ENCODE measurements at places on chromosomes 3 and 15. TPM values are rescaled to one million over a fixed set of nuclear protein-coding genes. Genes with fewer than 3 reads are reported as not detected.

DNA sequence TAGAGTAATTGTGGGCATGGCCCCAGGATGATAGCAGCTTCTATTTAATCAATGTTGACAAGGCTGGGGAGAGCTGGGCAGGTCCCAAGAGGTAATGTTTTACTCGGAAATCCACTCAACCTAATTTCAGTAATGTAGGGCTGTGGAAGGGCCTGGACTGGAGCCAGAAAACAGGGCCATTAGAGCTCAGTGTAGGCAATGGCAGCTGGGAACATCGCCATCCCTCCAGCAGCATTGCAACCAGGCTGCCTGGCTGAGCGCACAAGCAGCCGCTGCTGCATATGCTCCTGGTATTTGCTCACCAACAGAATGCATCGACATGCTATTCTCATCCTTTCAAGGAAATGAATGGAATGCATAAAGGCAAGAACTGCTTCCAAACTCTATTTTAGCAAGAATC lies 90.0 kb downstream of the GAP43 start:
- H3K4me1 ChIP-seq = no peaks in the 10 kb centered on the region
- peaks cover 4% of the 10 kb centered on the region for H3K27me3 ChIP-seq
- DNase-seq = no peak
- no peak overlapping the region for H3K27ac ChIP-seq
- H3K4me3 ChIP-seq = no peak overlapping the region

GRCh38 chr3:87203809-87204208 lies 23.3 kb upstream of the CHMP2B start:
- no peak overlapping the region for H3K27ac ChIP-seq
- H3K4me1 ChIP-seq = no peaks in the 10 kb centered on the region
- H3K4me3 ChIP-seq = no peak overlapping the region
- DNase-seq = no peak
- peaks cover 6% of the 10 kb centered on the region for H3K27me3 ChIP-seq
- no peaks in the 10 kb centered on the region for H3K36me3 ChIP-seq

The OCA2 gene
- total RNA-seq = 0.56 TPM

GRCh38 chr15:69798481-69799250 lies 299.1 kb downstream of the TLE3 start:
- DNase-seq = no peak
- no peak overlapping the region for H3K27ac ChIP-seq
- H3K4me3 ChIP-seq = no peak overlapping the region

DNA sequence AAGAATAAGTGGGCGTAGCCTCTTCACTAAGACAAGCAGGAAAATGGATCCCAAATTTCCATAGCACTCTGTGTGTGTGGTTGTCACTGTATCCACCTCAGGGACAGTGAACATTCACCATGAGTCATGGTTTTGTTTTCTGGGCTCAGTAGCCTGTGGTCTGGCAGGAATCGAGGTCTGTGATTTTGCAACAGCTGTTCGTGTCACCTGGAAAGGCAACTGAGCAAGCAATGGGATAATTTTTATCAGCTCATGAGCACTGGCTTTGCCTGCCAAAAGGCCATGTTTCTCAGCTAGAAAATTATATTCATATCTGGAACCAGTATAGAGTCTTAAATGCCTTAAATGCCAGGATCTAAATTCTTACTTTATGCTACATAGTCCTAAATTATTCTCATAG lies 60.9 kb downstream of the STRIT1 start:
- no peak overlapping the region for H3K27ac ChIP-seq
- no peak for DNase-seq
- H3K4me3 ChIP-seq = no peak overlapping the region
- no peaks in the 10 kb centered on the region for H3K27me3 ChIP-seq
- H3K36me3 ChIP-seq = no peaks in the 10 kb centered on the region
- H3K4me1 ChIP-seq = no peaks in the 10 kb centered on the region

The SNX4 gene
- 30.1 TPM for total RNA-seq

The ANP32A gene
- total RNA-seq = 148 TPM

The PTX3 gene
- 1.4 TPM for total RNA-seq

The THRB gene
- not detected for total RNA-seq

DNA sequence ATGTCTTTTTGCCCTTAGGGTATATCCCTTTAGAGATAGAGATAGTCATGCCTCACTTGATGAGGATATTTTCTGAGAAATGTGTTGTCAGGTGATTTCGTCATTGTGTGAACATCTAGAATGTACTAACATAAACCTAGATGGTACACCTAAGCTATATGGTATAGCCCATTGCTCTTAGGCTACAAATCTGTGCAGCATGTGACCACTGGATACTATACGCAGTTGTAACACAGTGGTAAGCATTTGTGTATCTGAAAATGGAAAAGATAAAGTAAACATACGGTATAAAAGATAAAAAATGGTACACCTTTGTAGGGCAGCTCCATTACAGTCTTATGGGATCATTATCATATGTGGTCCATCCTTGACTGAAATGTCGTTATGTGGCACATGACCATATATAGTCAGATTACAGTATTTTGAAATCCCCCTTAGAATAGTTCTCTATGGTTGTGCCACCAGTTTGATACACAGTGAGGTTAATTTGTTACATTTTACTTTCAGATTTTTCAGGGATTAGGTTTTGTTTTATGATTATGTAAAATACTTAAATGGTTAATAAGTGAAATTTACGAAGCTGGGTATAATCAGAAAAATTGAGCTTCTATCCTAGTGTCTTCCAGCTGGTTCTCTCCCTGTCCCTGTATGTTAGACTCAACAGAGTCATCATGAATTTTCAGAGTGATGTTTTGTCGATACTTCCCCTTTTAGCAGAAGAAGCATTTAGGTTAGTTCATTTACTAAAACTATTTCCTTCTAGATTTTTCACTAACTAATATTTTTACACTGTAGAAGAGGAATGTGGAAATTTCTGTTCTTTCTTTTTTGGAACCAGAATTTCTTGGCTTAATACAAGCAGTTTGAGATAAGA lies 12.8 kb downstream of the SETD5 start:
- H3K27ac ChIP-seq = no peak overlapping the region
- H3K27me3 ChIP-seq = no peaks in the 10 kb centered on the region
- H3K36me3 ChIP-seq = no peaks in the 10 kb centered on the region
- H3K4me1 ChIP-seq = peaks cover 16% of the 10 kb centered on the region
- no peak overlapping the region for H3K4me3 ChIP-seq
- no peak for DNase-seq

DNA sequence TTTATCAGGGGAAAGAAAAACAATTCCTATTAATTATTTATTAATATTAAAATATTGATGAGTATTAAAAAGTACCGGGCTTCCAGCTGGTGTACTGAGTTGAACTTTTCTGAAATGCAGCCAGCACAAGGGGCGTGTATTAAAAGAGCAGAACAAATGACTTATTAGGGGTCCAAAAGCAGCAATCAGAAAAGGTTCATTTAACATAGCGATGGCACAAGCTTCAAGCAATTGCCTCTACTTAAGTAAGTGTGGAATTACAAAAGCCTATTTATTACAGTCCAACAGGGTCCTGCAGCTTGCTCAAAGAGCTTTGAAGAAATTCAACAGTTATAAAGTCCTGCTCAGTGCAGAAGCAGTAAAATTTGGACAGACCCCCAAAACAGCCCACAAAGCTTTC lies 285.6 kb downstream of the EPHA3 start:
- no peak overlapping the region for H3K27ac ChIP-seq
- H3K27me3 ChIP-seq = no peaks in the 10 kb centered on the region
- H3K4me1 ChIP-seq = no peaks in the 10 kb centered on the region
- H3K4me3 ChIP-seq = no peak overlapping the region
- DNase-seq = no peak

DNA sequence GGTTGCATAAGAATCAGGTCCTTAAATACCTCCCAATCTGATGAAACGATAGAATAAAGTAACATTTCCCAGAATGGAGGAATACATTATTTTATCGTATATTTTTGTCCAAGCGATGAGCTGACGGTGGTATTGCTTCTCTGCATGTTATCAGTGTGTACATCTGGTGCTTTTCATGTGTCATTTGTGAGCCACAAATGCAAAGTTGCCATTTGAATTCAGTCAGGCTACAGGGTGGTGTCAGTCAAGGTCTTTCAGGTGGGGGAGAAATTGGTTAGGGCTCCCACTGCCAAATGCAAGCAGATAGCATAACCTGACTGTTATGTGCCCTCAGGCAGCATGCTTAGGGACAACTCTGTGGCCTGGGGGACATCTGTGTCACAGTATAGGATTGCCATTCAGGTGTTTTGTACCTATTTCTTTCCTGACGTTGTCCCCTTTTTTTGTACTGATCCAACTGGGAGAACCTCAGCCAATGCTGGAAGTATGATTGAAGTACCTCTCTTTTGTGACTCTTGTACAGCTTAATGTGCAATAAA lies 26.5 kb upstream of the TIMP4 start:
- peaks cover 21% of the 10 kb centered on the region for H3K4me1 ChIP-seq
- H3K36me3 ChIP-seq = no peaks in the 10 kb centered on the region
- H3K27me3 ChIP-seq = no peaks in the 10 kb centered on the region
- DNase-seq = no peak

GRCh38 chr15:36644191-36644896 lies 64.9 kb downstream of the CDIN1 start:
- no peak overlapping the region for H3K27ac ChIP-seq
- H3K27me3 ChIP-seq = no peaks in the 10 kb centered on the region
- H3K4me1 ChIP-seq = no peaks in the 10 kb centered on the region
- DNase-seq = no peak
- H3K36me3 ChIP-seq = no peaks in the 10 kb centered on the region

The FAM81A gene
- total RNA-seq = not detected

The PPP1R14D gene
- not detected for total RNA-seq

- H3K27me3 ChIP-seq = no peaks in the 10 kb centered on the region
- peak; percentile 7 for DNase-seq
- H3K27ac ChIP-seq = no peak overlapping the region
- H3K36me3 ChIP-seq = no peaks in the 10 kb centered on the region
- peaks cover 6% of the 10 kb centered on the region for H3K4me1 ChIP-seq
- H3K4me3 ChIP-seq = no peak overlapping the region
These were observed 4.8 kb downstream of the GNB4 start for GRCh38 chr3:179446501-179446900.

The ZNF860 gene
- not detected for total RNA-seq

The ACOX2 gene
- not detected for total RNA-seq

- DNase-seq = no peak
- no peaks in the 10 kb centered on the region for H3K27me3 ChIP-seq
- peaks cover 22% of the 10 kb centered on the region for H3K4me1 ChIP-seq
- H3K4me3 ChIP-seq = no peak overlapping the region
- no peak overlapping the region for H3K27ac ChIP-seq
These were observed 278.4 kb downstream of the RPLP1 start for GRCh38 chr15:69731081-69731330.

GRCh38 chr3:81270603-81271379 lies 490.7 kb downstream of the GBE1 start:
- no peaks in the 10 kb centered on the region for H3K36me3 ChIP-seq
- H3K27me3 ChIP-seq = no peaks in the 10 kb centered on the region
- H3K4me1 ChIP-seq = no peaks in the 10 kb centered on the region
- no peak for DNase-seq
- no peak overlapping the region for H3K27ac ChIP-seq

The BDH1 gene
- 14.0 TPM for total RNA-seq

GRCh38 chr15:35834216-35834830 lies 288.4 kb upstream of the DPH6 start:
- no peak for DNase-seq
- no peaks in the 10 kb centered on the region for H3K36me3 ChIP-seq
- H3K27me3 ChIP-seq = no peaks in the 10 kb centered on the region
- no peak overlapping the region for H3K4me3 ChIP-seq
- H3K27ac ChIP-seq = no peak overlapping the region

The KY gene
- total RNA-seq = not detected

The SCN11A gene
- 0.07 TPM for total RNA-seq

- no peaks in the 10 kb centered on the region for H3K27me3 ChIP-seq
- H3K4me1 ChIP-seq = no peaks in the 10 kb centered on the region
- H3K36me3 ChIP-seq = no peaks in the 10 kb centered on the region
- no peak for DNase-seq
- no peak overlapping the region for H3K27ac ChIP-seq
These were observed 1354.7 kb upstream of the EPHA6 start for GRCh38 chr3:95459706-95460105.

The PRTG gene
- total RNA-seq = not detected

DNA sequence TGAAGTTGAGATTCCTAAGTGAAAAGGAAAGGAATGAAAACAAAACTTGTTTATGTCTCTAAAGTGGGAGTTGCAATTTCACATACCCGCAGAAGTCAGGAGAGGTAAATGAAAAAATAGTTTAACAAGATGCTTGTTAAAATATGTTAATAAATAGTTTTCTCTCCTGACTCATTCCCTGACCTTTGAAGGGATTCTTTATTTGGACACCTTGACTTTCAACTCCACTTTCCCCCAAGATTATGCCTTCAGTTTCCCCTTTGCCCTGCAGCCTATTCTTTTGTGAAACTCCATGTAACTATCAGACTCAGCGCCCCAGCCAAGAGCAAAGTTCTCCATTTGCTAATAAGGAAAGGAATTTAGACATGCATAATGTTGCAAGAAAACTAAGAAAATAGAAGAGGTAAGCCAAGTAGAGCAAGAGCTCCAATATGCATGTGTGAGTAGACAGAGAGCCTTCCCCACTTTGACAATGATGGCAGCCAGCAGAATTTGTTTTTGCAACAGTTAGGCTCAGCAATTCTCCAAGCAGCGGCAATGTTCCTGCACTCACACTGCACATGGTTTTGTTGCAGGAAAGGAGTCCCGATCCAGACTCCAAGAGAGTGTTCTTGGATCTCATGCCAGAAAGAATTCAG lies 61.2 kb downstream of the CD200 start:
- no peaks in the 10 kb centered on the region for H3K36me3 ChIP-seq
- no peak for DNase-seq
- H3K4me1 ChIP-seq = no peaks in the 10 kb centered on the region
- no peak overlapping the region for H3K4me3 ChIP-seq

The APOD gene
- total RNA-seq = not detected

- no peaks in the 10 kb centered on the region for H3K36me3 ChIP-seq
- H3K27me3 ChIP-seq = no peaks in the 10 kb centered on the region
- H3K27ac ChIP-seq = no peak overlapping the region
- DNase-seq = no peak
- H3K4me1 ChIP-seq = no peaks in the 10 kb centered on the region
- H3K4me3 ChIP-seq = no peak overlapping the region
These were observed 7.6 kb downstream of the OR5K4 start for GRCh38 chr3:98361289-98361688.

DNA sequence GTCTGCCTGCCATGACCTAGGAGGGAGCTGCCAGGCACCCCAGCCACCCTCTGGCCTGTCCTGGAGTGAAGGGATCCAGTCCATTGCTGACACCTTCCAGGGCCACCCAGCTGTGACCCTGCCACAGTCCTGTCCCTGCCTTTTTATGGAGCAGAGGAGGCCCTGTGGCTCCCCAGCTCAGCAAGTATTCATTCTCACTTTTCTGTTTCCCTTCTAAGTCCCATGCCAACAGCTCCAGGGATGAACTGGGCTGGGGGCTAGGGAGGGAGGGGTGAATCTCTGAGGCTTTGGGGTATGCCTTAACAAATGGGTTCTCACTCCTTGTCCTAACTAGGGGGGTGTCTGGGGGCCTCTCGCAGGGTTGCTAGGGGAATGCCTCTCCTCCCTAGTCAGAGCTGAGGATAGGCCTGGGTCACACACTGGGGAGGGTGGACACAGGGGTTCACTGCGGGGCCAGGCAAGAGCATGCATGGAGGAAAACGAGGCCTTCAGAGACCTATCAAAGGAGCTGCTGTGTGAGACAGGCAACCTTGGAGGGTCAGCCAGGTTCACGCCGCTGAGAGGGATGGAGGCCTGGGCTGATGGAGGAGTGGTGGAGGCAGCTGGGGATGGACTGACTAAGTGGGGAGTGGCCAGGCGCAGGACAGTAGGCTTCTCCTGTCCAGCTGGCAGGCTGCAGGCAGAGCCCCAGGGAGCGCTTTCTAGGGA lies 31.8 kb downstream of the EPHB3 start:
- H3K27ac ChIP-seq = no peak overlapping the region
- peaks cover 4% of the 10 kb centered on the region for H3K4me1 ChIP-seq
- no peaks in the 10 kb centered on the region for H3K27me3 ChIP-seq
- no peak overlapping the region for H3K4me3 ChIP-seq
- no peaks in the 10 kb centered on the region for H3K36me3 ChIP-seq

The HYAL1 gene
- 1.2 TPM for total RNA-seq
